Cortex of kidney (tissue), 1 donor: ENCODE measurements at places on chromosomes 1 and 21.

- no peak for DNase-seq
Measured at GRCh38 chr21:45457161-45457831, 52.3 kb downstream of the COL18A1 start.

DNA sequence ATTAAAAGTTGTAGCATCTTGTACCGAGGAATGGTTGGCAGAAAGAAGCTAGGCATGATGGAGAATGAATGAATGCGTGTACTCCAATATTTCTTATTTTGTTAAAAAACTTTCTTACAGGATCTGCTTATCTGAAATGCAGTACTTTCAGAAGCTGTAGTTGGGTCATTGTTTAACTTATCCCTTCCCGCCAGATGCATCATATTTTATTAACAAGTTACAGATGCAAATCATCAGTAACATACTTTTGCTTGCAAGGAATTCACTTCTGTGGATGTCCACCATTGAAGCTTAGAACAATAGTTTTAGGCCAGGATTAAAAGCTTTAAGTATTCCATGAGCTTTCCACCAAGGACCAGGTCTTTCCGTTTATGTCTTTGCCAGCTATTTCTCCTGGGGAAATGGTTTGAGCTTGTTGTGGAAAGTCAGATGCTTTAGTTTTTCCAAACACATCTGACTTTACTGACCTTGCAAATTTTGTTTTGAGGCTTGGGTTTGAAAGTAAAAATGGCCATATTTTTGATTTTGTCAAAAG is 65.4 kb downstream of the PATJ start:
- no peak for DNase-seq

DNA sequence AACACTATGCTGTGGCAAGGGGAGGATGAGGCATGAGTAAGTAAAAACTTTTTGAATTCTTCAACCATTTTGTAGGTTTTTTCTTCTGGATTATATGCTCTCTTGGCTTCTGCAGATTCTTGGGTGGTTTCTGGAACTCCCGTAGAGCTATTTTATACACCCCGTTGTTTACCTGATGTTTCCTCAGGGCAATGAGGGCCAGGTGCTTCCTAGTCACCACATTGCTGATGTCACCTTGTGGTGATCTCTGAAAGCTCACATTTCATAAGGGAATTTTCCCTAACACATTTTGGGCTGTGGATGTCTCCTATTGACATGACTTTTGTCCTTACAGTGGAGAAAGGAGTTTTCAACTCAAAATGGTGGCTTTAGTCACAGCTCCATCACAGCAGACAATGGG is 356.6 kb downstream of the PLA2G4A start:
- no peak for DNase-seq

- DNase-seq, result no peak
Measured at GRCh38 chr1:117368116-117369108, 1.2 kb downstream of the MAN1A2 start.

- no peak for DNase-seq
Measured at GRCh38 chr21:38310646-38311485, 54.1 kb downstream of the KCNJ15 start.

GRCh38 chr1:26089125-26089524 is 21.7 kb upstream of the TRIM63 start:
- no peak for DNase-seq

GRCh38 chr21:21200103-21200938 is 202.1 kb downstream of the NCAM2 start:
- DNase-seq, result no peak

DNA sequence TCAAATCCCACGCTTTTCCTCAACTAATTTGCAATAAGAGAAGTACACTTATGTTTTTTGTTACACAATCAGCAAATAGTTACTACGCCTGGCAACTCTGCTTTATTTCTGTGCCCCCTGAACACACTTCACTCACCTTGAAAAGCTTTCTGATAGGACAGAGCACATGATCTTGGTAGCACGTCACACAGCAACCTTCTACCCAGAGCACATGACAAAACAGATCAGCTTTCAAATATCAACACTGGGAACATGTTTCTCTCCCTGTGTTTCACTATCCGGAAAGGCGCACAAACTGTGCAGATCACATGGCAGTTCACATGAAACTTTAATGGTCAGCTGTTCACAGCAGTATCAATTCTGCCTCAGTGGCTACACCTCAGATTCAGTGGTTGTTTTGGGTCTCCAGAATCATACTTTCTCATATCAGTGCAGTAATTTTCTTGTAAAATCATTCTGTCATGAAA is 2.2 kb downstream of the SLC19A2 start:
- no peak for DNase-seq

- DNase-seq, result no peak
Measured at GRCh38 chr1:101241485-101242225, 4.8 kb downstream of the S1PR1 start.
